ENCODE measurements at places on chromosomes 13 and 19.

DNA sequence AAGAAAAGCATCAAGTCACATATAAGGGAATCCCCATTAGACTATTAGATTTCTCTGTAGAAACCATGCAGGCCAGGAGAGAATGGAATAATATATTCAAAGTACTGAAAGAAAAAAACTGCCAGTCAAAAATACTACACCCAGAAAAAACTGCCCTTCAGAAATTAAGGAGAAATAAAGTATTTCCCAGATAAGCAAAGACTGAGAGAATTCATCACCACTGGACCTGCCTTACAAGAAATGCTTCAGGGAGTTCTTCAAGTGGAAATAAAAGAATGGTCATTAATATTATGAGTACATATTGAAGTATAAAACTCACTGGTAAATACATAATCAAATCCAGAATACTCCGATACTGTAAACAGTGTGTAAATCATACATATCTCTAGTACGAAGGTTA is 35.9 kb downstream of the VWA8 start:
- no peak for DNase-seq

DNA sequence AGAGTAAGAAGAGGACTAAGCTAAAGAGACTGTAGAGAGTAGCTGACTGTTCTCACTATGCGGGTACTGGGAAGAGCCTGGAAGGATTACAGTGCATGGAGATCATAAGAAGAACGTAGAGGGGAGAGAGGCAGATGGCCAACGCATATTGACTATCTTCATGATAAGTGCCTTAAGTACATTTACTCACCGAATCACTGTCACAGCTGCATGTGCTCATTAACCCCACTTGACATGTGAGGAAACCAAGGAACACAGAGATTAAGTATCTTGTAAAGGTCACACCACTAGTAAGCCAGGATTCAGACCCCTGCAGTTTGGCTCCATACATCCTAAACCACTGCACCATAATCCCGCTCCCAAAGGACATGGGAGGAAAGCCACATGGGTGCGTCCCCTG is 34.1 kb downstream of the SMAD9 start:
- no peak for DNase-seq

- DNase-seq = no peak
Observed at GRCh38 chr13:113855931-113856715, 7.8 kb downstream of the GAS6 start.

DNA sequence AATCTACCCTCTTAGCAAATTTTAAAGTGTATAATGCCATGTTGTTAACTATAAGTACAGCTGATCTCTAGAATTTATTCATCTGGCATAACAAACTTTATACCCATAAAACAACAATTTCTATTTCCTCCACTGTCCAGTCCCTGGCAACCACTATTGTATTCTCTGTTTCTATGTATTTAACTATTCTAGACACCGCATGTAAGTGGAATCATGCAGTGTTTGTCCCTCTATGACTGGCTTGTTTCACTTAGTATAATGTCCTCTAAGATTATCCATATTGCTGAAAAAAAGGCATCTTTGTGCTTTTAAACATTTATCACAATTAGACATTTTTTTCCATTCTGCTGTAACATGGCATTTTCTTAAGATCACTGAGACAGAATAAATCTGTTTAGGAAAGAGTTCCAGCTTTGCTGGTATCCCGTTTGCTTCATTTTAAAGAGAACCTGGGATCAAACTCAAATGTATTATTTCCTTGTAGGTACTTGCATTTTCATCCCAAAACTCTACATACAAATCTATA is 1191.0 kb downstream of the SLITRK5 start:
- DNase-seq = no peak

DNA sequence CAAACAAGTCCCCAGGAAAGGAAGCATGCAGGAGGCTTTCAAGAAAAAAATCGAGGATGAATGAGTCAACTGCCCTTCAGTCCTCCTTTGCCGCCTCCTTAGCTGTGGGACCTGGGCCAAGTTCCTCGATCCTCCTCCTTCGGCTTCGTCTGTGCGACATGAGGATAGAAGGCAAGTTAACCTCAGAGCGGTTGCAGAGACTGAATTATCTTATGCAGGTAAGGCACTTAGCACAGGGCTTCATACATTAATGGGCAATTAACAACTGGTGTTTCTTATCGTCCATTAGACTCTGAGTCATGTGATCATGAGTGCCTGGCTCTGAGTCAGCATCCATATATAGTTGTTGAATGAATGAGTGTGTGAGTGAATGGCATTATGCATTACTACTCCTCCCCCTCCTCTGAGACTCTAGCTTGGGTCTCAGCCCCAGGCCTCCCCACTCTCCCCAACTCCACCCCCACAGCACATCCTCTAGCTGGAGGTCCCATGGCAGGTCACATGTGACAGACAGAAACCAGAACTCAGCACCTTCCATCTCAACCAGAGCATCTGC is 1.6 kb upstream of the TTC9B start:
- DNase-seq = no peak

GRCh38 chr19:33267706-33268105 is 34.6 kb downstream of the CEBPA start:
- DNase-seq = no peak

GRCh38 chr13:44421853-44422525 is 48.4 kb downstream of the SERP2 start:
- no peak for DNase-seq

DNA sequence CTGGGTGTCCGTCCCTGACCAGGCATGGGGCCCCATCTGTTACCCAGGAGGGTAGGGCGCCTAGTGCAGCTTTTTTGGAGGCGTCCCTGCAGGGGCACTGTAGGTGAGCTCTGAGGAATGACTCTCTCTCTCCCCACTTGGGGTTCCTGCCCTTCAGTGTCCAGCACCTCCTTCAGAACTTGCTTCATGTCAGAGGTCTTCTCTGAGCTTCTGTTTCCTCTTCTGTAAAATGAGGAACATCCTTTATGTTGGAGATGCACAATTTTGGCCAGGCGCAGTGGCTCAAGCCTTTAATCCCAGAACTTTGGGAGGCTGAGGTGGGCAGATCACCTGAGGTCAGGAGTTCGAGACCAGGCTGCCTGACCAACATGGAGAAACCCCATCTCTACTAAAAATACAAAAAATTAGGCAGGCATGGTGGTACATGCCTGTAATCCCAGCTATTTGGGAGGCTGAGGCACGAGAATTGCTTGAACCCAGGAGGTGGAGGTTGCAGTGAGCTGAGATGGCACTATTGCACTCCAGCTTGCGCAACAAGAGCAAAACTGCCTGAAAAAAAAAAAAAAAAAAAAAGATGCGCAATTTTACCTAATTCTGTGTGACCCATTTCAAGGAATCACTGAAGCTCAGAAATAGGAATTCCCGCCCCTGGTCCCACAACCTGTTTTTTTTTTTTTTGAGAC is 15.2 kb upstream of the PIK3R2 start:
- no peak for DNase-seq

- DNase-seq = no peak
Observed at GRCh38 chr13:74074723-74075122, 59.5 kb downstream of the KLF12 start.

All from stimulated activated effector memory CD8-positive, alpha-beta T cell treated with anti-CD3 and anti-CD28 coated beads, Interleukin-12 subunit alpha, Interleukin-12 subunit beta, amount 100 ng/mL, for 72 hours (primary cell).